DMS53 (cell line): ENCODE measurements at places on chromosomes 3 and 15.

- no peak for DNase-seq
Observed at GRCh38 chr3:66985336-66985920, 12.7 kb upstream of the KBTBD8 start.

- no peak for DNase-seq
Observed at GRCh38 chr3:38038447-38038911, 529 bp upstream of the DLEC1 start.

DNA sequence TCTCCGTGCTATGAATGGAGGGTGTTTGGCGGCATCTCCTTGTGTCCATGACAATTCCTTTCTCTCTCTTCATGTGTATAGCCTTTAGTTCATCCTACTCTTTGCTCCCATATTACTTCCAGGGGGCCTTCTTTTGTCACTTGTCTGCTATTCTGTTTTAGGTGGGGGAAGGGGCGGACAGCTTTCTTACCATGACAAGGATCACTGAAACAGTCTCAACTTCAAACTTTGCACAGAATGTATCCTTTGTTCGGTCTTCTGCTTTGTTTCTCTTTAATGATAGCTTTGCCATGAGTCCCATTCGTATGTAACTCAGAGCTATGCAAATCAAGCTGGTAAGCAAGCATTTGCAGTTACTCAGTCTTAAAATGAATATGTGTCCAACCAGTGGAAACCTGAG is 294.2 kb downstream of the TIGIT start:
- DNase-seq, result no peak

DNA sequence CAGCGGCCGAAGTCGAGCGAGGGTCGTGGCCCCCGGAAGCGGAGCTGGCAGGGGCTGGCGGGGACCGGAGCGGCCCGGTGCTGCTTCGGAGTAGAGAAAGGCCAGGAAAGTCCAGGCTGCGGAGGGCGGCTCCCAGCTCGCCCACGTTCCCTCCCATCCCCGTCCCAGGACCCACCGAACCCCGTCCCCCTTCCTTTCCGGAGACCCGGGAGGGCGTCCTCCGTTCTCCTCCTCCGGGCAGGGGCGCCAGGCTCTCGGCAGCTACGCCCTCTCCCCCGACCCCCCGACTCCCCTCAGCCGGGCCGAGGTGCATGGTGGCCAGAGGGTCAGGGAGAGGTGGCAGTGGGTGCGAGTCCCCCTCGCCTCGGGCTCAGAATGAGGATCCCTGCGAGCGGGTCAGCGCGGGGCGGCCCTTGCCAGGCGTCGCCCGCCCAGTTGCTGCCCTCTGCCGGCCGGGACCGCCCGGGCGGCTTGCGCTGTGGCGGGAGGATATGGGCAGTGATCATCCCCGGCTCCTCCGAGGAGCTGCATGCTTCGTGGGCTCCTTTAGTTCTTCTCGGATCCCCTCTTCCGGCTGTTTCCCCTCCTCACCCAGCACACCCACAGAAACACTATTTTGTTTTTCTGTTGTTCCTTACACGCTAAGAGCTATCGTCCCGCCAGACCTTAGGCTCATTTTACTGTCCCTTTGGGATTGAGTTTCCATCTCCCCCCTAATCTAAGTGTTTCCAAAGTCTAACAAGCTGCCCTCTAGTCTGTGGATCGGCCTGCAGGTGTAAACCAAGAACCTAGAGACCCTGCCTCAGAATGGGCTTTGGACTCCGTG is 744 bp upstream of the ALDH1A2 start:
- DNase-seq, result peak; percentile 77

- DNase-seq, result no peak
Observed at GRCh38 chr3:60979461-60980341, 271.6 kb downstream of the FHIT start.

- DNase-seq, result no peak
Observed at GRCh38 chr3:110579840-110580550, 491.6 kb upstream of the NECTIN3 start.

- no peak for DNase-seq
Observed at GRCh38 chr15:39468828-39469227, 112.1 kb upstream of the THBS1 start.

- DNase-seq, result no peak
Observed at GRCh38 chr15:50250760-50251394, 14.6 kb downstream of the HDC start.

GRCh38 chr3:136783708-136784191 is 31.6 kb upstream of the STAG1 start:
- DNase-seq, result peak; percentile 3

- DNase-seq, result no peak
Observed at GRCh38 chr3:193963808-193964516, 172.0 kb upstream of the HES1 start.

- DNase-seq, result no peak
Observed at GRCh38 chr3:177484926-177485325, 287.6 kb upstream of the TBL1XR1 start.

GRCh38 chr3:109241459-109242186 is 74.7 kb downstream of the DPPA2 start:
- no peak for DNase-seq

DNA sequence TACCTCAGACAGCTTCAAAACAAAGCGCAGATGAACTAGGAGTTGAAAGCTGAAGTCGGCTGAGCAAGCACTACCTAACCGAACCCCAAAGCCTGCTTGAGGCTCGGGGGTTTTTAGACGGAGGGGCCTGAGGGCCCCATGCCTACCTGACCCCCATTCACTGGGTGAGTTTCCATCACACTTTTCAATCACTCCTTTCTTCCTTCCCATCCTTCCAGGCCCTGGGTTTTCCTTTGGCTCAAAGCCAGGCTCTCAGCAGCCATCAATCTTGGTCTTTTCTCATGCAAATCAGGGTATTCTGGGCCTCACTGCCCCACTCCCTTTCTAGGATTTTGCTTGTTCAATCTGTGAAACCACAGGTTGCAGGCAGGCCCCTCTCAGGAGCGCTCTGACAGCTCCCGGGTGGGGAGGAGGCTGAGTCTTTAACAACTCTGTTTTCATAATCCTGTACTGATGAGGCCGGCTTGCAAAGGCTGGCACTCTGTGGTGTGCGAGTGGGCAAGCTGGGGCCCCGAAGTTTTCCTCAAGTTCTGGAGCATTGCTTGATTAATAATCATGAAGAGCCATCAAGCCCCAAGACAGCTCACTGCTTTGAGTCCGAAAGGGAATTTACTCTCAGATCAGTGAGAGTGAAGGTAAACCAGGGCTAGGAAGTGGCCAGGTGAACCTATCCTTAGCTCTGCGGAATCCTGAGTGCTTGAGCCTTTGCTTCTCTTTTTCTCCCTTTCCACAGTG is 97.6 kb downstream of the FRMD4B start:
- no peak for DNase-seq

DNA sequence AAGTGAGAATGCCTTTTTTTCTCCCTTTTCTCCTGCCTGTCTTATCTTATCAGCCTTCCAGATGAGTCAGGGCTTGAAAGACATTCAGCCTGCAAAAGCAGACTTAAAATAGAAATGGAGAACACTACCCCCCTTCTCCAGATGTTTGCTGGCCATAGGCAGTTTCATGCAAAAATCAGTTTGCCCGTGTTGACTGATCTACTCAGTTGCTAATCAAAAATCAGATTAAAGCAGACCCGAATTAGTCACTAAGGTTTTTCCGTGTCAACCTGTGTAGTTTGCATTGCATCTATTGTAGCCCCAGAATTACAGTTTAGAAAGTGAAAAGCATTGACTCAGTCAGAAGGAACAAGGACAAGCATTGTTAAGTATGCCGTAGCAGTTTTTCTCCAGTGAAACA is 56.2 kb downstream of the IL5RA start:
- DNase-seq, result no peak

GRCh38 chr3:76859596-76859995 is 180.3 kb upstream of the ROBO2 start:
- peak; percentile 1 for DNase-seq

DNA sequence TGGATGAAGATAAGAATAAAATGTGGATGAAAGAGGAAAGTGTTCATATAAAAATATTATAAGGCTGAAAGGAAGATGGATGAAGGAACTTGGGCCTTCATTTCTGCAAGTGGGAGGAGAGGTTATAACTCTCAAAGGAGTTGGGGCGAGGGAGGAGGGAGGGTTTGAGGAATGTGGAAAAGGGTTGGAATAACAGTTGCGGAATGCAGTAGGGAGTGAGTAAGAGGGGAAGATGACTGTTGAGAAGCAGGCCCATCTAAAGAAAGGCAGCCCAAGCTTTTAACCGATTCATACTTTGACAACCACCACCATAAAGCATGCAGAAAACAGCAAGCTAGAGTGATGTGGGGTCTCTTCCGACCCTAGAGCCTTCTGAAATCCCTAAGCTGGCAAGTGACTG is 8.3 kb upstream of the TM4SF4 start:
- no peak for DNase-seq

GRCh38 chr3:194249323-194250097 is 101.6 kb downstream of the CPN2 start:
- DNase-seq, result no peak

DNA sequence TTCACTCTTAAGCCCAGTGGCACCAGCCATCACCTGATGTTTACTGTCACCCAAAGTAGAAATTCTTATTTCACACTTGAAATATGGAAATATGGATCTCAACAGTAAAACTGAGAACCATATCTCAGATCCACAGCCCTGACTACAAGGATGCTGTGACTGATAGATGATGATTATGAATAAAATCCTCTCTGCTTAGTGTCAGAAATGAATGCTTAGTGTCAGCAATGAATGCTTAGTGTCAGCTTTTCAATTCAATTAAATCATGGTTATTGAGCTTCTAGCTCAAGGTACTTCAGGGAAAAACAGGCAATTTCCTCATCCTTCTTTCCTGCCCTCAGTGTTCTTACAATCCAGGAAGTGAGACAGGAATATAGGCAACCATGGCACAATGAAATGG is 392.3 kb downstream of the LSAMP start:
- DNase-seq, result no peak

DNA sequence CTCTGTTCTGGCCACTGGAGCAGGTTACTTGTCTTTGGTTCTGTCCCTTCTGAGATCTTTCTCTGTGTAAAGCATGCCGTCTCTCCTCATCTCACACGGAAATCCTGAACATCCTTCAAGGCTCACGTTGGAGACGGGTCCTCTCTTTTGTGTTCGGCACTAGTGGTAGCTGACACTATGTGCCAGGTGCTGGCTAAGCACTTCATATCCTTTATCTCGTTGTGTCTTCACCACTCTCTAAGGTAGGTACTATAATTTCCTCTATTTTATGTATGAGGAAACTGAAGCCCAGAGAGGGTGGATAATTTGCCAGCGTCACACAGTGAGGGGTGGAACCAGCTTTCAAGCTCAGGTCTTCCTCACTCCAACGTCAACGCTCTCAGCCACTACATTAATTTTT is 1.2 kb downstream of the IFT122 start:
- DNase-seq, result peak; percentile 40

DNA sequence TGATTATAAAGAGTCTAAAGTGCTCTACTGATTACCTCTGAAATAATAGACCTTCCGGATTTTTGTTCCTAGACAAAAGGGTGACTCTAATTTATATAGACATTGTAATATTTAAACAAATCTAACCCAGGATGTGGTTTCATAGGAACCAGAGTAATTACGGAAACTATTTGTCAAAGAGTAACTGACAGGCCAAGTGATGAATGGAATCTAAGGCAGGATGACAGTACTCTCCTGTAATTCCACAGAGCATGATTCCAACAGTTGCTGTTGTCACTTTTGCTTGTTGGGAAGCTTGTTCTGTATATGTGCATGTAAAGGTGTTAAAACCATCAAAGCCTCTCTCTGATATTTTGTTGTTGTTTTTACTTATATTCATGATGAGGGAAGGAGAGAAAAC is 1141.0 kb downstream of the IGSF11 start:
- DNase-seq, result peak; percentile 74

DNA sequence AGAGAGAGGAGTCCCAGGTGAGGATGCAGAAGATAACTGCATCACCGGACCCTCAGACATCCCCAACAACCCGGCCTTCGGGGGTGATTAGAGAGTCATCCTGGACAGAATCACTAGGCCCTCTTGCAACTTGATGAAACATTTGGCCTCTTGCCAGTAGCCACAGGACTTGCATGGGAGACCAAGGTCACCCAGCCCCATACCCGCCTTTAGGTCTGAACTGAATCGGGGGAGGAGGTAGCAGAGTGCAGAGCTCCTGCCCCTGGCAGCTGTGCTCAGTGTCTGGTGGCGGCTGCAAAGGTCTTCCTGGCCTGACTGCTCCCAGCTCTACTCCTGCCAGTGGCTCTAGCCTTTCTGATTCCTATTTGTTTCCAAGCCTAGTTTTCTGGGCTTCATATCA is 12.4 kb downstream of the PIF1 start:
- peak; percentile 25 for DNase-seq

GRCh38 chr3:136778865-136779264 is 26.7 kb upstream of the STAG1 start:
- DNase-seq, result no peak

DNA sequence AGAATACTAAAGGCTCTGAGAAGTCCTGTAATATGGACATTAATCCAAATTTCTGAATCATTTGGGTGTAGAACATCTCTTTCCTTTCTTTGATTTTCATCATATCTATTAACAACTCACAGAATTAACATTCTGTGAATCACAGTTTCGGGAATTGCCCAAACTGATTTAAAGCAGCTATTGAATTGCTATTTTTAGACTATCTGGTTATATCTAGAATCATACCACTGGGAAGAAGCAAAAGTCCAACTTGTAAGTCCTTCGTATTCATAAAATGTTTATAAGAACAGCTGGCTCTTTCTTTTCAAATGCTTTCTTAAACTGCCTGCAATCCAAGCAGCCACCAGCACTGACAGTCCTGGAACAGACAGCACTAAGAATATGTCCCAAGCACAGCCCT is 733.0 kb downstream of the NTRK3 start:
- no peak for DNase-seq

- no peak for DNase-seq
Observed at GRCh38 chr3:69248436-69248835, 126.0 kb upstream of the LMOD3 start.

DNA sequence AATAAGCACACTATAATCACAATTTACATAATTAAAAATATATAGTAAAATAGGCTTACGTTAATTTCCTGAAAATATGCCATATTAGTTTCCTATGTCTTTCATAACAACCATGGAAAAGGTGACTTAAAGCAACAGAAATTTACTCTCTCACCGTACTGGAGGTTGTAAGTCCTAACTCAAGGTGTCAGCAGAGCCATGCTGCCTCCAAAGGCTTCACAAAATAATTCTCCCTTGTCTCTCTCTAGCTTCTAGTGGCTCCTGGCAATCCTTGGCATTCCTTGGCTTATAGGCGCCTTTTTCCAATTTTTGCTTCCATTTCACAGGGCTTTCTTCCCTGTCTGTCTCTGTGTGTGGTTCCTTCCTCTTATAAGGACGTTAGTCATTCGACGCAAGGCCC is 7.6 kb downstream of the SI start:
- DNase-seq, result no peak

DNA sequence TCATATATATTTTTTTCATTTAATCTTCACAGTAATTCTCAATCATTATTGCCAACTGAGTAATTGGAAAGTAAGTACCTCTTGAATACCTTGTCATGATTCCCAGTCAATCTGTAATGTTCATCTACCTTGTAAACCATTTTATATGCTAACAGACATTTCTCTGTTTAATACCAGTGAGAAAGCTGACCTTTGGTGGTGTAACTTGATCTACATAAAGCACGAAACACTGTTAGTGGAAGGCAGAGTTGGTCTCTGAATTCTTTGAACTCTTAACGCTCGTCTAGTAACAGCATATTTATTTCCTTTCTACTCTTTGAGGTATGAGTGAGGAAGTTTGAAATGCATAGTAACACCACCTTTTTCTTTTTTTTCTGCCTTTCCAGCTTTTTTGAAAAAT is 59.5 kb downstream of the SLC25A26 start:
- no peak for DNase-seq
